Glutamatergic neuron (in vitro differentiated cells): ENCODE measurements at places on chromosomes 4 and X. TPM values are rescaled to one million over a fixed set of nuclear protein-coding genes. Genes with fewer than 3 reads are reported as not detected.

- no peak for DNase-seq
These were observed 12.4 kb downstream of the PLP1 start for GRCh38 chrX:103789004-103789403.

The SPOCK3 gene
- total RNA-seq, result 26.8 TPM

GRCh38 chr4:2445571-2445970 lies 23.3 kb upstream of the RNF4 start:
- DNase-seq, result no peak

GRCh38 chr4:125486351-125486750 lies 171.6 kb downstream of the FAT4 start:
- DNase-seq, result no peak

The GPR82 gene
- not detected for total RNA-seq

DNA sequence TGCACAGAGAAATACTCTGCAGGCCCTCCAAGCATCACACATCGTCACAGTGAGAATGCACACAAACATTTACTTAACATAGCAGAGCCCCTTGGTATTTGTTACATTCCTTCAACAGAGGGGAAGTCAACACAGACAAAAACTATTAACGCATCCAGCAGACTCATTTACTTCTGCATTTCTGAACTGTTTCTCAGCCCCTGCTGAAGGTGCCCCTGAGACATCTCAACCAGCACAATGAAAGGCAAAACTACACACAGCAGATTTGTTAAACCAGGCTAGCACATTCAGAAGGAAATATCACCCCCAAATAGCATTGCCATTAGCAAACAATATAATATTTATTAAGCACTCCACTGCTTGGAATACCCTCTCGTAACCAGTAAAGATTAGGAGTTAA lies 367.0 kb downstream of the RAB28 start:
- DNase-seq, result no peak

- no peak for DNase-seq
These were observed 35.4 kb upstream of the TMEM184C start for GRCh38 chr4:147581606-147582350.

DNA sequence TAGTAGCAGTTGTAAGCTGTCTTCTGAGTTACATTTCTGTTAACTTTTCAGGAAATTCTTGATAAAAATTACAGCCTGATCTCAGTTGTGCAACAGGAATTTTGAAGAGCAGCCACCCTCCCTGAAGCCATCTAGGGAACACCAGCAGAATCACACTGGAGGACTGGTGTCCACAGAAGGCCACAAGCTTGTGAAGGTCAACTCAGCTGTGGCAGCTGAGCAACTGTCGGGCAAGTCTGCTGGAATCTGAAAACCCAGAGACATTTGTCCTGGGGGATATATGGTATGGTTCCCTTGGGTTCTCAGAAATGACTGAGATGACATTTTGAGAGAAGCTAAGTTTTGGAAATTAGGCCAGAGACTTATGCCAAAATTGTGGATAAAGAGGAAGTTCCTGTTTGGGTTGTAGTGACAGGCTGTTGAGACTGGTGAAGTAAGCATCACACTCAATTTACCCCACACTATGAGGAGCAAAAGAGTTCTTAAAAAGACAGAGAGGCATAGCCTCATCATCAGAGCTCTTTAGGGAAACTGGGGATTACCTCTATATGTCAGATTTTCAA lies 78.1 kb upstream of the TNIP3 start:
- no peak for DNase-seq

DNA sequence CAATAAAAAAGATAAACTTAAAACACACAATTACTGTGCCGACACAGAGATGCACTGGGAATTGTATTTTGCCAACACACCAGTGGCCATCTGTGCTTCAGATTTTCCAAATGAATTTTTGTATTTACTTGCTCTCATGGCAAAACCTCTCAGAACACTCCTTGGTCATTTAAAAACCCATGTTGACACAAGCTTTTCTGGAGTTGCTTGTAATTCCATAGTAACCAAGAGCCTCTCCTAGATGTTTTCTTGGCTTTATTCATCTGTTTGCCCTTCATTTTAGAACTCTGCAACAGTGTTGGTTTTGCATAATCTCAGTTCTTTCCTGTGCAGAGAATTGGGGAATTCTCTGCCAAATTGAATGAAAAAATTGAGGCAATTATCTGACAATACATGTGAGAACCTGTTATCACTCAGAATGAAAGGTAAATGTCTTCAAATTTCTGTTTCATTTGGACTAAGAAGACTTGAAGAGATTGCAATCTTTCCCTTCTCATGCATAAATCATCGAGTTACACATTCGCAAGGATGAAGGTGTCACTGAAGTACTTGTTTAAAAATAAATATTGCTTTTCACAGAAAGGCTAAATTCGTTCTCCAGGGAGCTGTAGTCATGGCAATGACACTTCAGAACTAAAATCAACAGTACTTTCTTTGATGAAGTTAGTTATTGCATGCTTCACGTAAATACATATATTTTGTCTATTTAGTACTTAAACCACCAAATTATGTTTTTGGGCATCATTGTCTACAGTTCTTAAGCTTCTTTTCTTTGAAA lies 301.8 kb upstream of the CTSO start:
- DNase-seq, result no peak

The ZFP42 gene
- total RNA-seq, result 17.4 TPM

DNA sequence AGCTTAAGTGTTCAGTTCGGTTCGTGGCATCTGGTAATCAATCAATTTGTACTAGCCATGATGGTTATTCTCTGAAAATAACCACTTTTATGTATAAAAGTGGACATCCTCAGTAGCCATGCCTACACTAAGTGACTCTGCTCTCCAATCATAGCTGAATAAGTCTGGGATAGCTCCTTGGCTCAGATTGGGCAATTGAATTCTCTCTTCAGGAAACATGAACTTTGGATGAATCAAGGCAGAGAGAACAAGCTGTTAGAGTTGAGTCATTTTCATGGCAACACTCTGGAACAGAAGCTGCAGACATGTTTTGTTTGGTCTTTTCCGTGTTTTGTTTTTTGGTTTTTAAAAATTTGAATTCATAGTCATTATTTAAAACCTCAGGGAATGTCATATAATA lies 66.8 kb upstream of the TMEM164 start:
- DNase-seq, result no peak

DNA sequence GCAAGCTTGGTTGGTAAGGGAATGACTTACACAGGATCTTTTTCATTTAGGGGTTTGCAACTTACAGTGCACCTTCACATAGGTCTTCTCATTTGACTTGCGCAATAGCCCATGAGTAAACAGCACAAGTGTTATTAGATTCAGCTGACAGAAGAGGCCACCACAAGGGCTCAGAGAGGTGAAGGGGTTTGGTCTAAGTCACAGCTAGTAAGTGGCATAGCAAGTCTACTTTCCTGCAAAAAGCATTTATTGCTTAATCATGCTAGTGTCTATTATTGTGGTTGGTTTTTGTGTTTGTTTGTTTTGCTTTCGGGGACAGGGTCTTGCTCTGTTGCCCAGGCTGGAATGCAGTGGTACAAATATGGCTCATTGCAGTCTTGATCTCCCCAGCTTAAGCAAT lies 83.3 kb downstream of the SPRY1 start:
- no peak for DNase-seq

The TMEM35A gene
- total RNA-seq, result 27.5 TPM

The LPAR4 gene
- 3.2 TPM for total RNA-seq

DNA sequence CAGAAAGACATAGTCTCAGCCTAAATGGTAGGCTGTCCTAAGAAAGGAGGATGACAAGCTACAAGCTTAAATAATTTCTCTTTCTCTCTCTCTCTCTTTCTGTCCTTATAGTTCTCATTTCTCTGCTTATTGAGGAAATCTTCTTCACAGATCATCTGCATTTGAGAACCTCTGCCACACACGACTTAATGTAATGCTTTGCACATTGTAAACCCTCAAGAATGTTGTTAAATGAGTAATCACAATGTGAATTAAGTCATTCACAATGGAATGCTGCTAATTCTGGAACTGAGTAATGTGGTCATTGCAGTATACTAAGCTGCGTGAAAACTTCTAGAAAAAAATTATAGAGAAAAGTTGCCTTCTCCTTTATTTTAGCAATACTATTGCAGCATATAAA lies 508.9 kb upstream of the FTHL17 start:
- DNase-seq, result no peak

DNA sequence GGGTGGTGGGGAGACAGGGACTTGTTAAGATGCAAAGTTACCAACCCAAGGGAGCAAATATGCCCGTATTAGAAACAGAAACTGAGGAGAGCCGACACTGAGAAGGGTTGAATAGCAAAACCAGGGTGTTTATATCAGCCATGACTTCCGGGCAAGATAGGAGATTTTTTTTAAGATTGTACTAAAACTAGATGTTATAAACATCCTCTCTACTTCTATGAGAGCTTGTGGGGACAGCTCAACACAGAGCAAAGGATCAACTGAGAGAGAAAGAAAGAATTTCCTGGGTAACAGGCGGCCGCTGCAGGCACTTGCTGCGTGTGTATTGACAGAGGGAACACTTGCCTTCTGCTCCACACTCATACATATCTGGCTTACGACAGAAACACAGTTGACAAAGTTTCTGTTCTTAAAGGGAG lies 49.1 kb upstream of the FBXW7 start:
- DNase-seq, result no peak

DNA sequence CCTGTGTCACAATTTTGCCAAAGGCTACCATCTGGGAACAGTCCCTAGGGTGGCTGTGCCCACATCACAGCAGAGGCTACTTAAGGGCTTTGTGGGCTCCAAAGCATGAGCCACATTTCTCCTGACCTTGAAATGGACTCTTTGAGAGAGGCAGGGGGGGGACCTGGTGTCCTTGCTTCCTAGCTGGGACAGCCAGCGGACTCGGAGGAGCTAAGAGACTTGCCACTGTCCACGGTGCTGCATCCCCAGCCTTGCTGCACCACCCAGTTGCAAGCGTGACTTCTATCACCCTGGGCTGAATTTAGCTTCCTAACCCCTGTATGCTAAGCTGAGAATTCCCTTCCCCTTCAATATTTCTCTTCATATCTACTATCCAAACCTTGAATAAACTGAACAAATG lies 99.0 kb downstream of the PHKA2 start:
- no peak for DNase-seq

GRCh38 chr4:26953770-26954423 lies 93.3 kb downstream of the STIM2 start:
- no peak for DNase-seq

DNA sequence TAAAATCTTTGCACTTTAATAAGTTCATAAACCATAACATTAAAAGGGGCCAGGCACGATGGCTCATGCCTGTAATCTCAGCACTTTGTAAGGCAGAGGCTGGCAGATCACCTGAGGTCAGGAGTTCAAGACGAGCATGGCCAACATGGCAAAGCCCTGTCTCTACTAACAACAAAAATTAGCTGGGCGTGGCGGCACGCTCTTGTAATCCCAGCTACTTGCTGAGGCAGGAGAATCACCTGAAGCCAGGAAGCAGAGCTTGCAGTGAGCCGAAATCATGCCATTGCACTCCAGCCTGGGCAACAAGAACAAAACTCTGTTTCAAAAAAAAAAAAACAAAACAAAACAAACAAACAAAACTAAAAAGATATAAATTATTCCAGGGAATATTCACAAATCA lies 595.2 kb upstream of the LCORL start:
- DNase-seq, result no peak

GRCh38 chrX:31185884-31186283 lies 114.0 kb upstream of the FTHL17 start:
- no peak for DNase-seq

The PAGE5 gene
- total RNA-seq, result not detected

The CLCN4 gene
- total RNA-seq, result 64.7 TPM

- no peak for DNase-seq
These were observed 1174.0 kb downstream of the RAPGEF2 start for GRCh38 chr4:160276785-160277325.

- DNase-seq, result peak; percentile 38
These were observed 15.0 kb downstream of the BRCC3 start for GRCh38 chrX:155086202-155086840.

DNA sequence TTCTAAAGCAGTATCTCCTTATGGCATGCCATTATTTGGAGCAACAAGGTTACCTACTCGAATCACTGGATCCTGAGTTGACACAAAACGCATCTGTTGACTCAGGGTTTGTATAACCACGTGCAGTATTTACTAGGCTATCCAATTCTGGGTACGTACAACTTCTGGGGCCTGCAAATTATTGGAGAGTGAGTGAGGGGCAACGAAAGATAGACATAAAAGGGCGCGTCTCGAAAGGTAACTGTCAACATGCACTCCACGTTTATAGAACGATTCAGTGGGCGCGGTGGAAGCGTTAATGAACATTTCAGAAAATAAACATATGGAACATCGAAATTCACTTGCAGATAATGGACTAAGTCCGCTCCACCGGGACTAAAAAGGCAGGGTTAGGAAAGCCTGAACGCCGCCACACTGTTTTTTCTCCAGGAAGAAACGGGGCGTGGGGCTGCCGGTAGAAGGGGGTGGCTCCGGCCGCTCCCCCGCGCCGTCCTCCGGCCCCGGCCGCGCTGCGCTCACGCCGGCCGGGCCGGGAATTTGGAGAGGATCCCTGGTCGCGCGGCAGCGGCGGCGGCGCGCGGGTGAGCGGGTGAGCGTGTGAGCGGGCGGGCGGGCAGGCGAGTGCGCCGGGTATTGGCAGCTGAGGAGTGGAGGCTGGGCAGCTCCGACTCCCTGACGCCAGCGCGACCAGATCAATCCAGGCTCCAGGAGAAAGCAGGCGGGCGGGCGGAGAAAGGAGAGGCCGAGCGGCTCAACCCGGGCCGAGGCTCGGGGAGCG lies at the start of gene SMAD1:
Gene SMAD1 (plus strand): TSS at position 690 of the 778 bp plus-strand sequence. CDS start 32,761 bp downstream, outside the sequence.
- peak; percentile 90 for DNase-seq

DNA sequence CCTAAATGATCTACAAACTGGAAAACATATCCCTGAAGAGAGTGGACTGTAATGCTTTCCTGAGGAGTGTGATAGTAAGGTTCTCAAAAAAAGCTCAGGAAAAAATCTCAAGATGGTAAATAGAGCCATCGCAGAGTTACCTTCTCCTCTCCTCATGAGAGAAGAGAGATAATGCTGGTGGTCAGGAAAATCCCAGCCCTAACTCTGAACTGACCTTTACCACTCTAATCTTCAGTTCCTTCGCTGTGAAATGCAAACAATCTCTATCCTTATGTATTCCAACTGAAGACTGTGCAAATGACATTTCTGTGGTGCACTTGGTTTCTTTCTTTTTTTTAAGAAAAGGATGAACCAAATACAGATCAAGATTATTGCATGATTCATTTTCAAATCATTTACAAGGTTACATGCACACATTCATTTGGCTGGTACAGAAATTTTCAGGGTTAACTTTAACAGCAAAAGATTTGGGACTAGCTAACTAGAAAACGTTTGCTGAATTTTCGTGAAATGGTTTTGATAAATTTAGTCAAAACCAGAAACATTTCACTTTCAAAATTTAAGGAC lies 8.3 kb downstream of the PPM1K start:
- DNase-seq, result no peak

GRCh38 chrX:146238173-146238572 lies 420.5 kb downstream of the SLITRK2 start:
- no peak for DNase-seq

The PASD1 gene
- total RNA-seq, result not detected

- DNase-seq, result no peak
These were observed 310.5 kb upstream of the GIMD1 start for GRCh38 chr4:106679063-106679462.

The ENPEP gene
- 2.4 TPM for total RNA-seq

DNA sequence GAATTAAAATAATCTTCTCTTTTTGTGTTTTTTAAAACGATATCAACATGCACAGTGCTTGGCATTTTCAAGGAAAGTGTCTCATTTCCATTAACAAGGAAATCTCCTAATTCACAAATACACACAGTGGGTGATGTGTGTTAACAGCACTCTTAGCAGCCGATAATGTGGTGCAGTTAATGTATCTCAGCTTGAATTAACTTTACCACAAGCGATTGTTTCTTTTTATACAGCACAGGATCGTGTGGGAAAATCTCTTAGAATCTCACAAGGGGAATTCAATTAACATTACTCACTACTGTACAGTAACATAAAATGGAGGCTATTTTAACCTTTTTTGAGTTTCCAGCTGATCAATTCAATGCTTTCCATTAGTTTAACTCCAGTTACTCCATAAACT lies 1841.9 kb downstream of the STIM2 start:
- DNase-seq, result no peak
